ENCODE measurements at places on chromosomes 13 and 19.

DNA sequence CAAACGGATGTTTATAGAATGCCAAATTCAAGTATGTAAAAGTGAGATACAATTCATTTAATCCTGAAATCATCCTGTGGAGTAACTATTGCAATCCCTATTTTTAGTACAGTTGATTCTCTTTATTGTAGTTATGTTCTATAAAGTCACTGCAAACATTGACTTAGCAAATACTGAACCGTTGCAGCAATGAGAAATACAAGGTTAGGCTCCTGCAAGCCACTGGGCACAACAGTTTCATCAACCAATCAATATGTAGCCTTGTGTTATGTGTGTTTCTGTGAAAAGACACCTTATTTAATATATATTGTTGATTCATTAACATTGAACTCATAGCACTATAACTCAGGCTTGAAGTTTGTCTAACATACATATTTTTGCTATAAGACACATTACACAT is 174.4 kb downstream of the DCT start:
- DNase-seq: no peak

GRCh38 chr13:49258089-49258796 is 10.5 kb downstream of the CDADC1 start:
- no peak for DNase-seq

DNA sequence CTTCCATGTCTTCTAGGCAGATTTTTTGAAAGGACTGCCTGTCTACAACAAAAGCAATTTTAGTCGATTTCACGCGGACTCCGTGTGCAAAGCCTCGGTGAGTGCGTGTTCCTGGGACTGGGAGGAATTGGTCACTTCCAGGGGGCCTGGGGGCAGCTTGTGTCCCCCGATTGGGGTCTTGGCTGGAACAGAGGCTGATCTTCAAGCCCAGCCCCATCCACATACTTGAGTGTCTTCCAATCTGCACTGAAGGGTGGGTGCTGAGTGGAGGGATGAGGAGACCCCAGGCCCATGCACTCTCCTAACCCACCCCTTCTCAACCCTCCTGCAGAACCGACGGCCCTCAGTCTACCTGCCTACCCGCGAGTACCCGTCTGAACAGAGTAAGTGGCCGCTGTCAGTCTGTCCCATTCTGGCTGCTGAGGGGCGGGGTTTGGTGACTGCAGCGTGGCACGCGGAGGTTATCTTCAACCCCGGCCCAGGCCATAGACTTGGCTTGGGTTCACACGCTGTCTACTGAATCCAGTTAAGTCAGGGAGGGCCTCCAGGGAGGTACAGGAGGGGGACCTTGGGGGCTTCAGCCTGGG is 4.7 kb downstream of the DDA1 start:
- DNase-seq: no peak

GRCh38 chr13:29524176-29524575 is 71.3 kb downstream of the SLC7A1 start:
- DNase-seq: no peak

DNA sequence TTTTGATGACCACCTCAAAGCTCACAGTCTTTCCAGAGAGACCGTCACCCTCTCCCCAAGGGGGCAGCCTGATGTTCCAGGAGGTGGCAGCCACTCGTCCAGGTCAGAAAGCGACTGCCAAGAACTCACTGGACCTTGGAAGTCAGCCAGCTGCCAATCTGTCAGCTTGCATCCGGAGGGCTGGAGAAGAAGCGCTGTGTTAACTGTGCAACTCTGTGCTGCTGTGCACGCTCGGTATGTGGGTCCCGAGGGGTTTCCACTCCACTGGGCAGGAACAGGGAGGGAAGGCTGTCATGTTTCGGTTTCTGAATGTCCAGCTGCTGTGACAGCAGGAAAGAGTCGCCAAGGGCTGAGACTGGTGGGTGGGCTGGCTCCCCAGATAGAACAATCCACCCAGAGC is 89.2 kb downstream of the CACNA1A start:
- no peak for DNase-seq

GRCh38 chr19:18612772-18613588 is at the start of gene TMEM59L:
TSS of gene TMEM59L (plus strand) at chr19:18612870. CDS start at chr19:18612959, 89 bp downstream.
- no peak for DNase-seq

All from Caco-2 (cell line).